Cerebellum (tissue), 4 donors: ENCODE measurements at places on chromosomes 4 and X. TPM values are rescaled to one million over a fixed set of nuclear protein-coding genes. Genes with fewer than 3 reads are reported as not detected.

The GABRG1 gene
- total RNA-seq, result 22.3 TPM

GRCh38 chr4:52861879-52862616 lies at the start of gene RASL11B:
Gene RASL11B, plus strand, starts transcription at chr4:52862317. Its CDS starts 191 bp downstream, at chr4:52862508.
- peak; percentile 96 for DNase-seq

DNA sequence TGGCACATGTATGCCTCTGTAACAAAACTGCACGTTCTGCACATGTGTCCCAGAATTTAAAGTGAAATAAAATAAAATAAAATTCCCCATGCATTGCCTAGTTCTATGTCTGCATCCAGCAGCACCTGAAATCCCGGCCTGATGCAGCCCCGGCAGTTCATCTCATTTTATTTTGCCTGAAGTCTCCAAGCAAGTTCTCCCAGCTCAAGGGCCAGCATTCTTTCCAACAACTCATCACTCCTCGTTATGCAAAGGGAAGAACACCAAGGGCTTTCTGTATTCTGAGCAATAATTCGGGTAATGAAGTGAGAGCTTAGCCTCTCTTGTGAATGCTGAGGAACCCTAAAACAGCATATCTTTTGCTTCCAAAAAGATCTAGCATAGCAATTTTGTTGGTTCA lies 2.7 kb downstream of the ENPP6 start:
- no peak for DNase-seq

GRCh38 chr4:147088146-147088545 lies 142.5 kb upstream of the TTC29 start:
- DNase-seq, result no peak

- no peak for DNase-seq
These were observed 3.2 kb downstream of the CEP44 start for GRCh38 chr4:174286870-174287269.

- no peak for DNase-seq
These were observed 36.7 kb upstream of the TMEM164 start for GRCh38 chrX:109966246-109966645.

GRCh38 chr4:13659341-13660070 lies 32.0 kb upstream of the BOD1L1 start:
- DNase-seq, result no peak
